SK-N-SH (cell line): ENCODE measurements at places on chromosomes 6 and 20. TPM values are rescaled to one million over a fixed set of nuclear protein-coding genes. Genes with fewer than 3 reads are reported as not detected.

Gene MYLK4
- 0.16 and 0.18 TPM in 2 replicates for polyA plus RNA-seq

Gene TFAP2A
- 0.02 and 0.07 TPM in 2 replicates for polyA plus RNA-seq

Gene TMEM200A
- polyA plus RNA-seq = 32.6 and 36.0 TPM in 2 replicates

Gene TASP1
- 5.9 and 8.3 TPM in 2 replicates for polyA plus RNA-seq

Gene SALL4
- 0.82 and 1.2 TPM in 2 replicates for polyA plus RNA-seq

Gene BNIP5
- polyA plus RNA-seq = not detected in 2 replicates
